ENCODE measurements at places on chromosomes 3 and 15.

DNA sequence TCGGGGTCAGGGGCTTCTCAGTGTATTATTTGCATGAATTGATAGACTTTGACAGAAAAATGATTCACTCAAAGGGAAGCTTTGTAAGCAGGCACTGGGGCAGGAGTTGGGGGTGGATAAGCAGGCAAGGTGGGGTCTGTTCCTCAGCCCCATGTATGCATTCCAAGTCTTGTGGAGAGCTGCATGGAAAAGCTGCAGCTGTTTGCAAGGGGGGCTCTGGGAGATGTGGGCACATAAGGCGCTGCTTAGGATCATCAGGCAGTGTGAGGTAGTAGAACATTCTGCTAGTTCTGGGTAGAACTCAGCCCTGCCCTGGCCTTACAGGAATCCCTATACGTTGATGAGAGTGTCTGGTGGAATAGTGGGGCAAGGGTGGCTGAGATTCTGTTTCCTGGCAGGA lies 154.2 kb upstream of the LRIG1 start:
- DNase-seq, result no peak

GRCh38 chr3:188253800-188254452 lies 100.0 kb downstream of the LPP start:
- no peak for DNase-seq

DNA sequence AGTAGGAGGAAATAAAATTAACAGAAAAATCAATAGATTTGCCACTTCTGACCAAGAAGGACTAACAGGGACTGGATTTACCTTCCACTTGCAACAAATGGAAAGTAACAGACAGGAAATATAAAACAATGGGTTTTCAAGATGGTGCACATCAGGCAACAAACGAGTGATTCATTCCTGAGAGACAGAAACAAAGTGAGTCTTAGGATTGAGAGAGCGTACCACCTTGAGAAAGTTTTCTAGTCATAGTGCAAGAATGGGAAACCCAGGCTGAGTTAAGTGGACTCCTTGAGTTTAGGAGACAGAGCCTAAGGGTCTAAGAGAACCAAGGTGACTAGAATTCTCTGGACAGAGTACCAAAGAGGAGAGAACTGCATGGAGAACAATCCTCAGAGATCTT lies 101.7 kb downstream of the PPP2R3A start:
- no peak for DNase-seq

DNA sequence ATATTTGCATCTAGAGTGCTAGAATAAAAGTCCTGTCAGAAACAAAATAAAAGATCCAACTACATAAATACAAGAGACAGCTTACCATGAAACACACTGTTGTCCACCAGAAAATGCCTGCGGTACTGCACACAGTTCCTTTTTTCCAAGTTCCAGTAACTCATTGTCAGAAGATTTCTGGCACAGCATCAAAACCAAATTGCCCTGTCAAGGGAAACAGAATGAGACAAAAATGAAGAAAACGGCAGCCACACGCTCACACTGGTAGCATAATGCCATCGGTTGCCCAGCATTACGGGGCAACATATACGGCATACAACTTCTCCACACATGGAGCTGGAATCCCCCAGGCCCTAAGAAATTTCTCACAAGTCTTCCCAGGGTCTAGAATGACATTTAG lies 40.8 kb downstream of the PLCH1 start:
- DNase-seq, result no peak

DNA sequence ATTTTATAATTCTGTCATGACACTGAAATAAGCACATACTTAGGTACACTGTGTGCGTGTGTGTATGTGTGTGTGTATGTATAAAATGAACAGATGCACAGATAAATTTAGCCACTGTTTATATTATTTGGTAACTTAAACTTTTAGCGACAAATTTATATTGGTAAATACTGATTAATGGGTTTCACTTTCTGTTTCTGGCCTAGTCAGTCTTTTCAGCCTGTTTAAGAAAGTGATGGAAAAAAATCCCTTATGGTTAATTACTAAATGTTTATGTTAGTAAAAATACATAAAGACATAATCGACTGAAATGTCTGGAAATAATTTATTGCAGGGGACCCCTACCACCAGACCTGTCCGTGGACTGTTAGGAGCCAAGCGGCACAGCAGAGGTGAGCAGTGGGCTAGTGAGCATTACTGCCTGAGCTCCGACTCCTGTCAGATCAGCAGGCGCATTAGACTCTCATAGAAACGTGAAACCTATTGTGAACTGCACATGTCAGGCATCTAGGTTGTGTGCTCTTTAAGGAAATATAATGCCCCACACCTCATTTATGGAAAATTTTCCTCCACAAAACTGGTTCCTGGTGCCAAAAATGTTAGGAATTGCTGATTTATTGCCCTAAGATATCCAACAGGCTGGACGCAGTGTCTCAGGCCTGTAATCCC lies 717.4 kb downstream of the SI start:
- DNase-seq, result no peak

DNA sequence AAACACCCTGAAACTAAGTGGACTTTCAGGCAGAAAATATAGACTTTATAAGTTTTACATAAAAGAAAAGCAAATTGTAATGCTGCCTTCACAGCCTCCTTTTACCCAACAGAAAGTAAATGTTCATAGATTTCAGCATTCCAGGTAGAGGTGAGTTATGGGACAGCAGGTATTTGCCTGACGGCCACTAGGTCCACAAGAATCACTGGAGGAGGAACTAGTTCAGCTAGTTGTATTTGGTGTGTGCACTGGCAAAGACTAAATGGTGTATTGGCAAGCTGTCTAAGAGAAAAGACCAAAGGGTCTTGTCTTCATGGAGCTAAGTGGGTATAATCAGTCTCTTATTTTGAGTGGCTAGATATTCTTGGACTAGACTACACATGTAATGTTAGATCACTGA lies 34.2 kb downstream of the ZNF654 start:
- no peak for DNase-seq

DNA sequence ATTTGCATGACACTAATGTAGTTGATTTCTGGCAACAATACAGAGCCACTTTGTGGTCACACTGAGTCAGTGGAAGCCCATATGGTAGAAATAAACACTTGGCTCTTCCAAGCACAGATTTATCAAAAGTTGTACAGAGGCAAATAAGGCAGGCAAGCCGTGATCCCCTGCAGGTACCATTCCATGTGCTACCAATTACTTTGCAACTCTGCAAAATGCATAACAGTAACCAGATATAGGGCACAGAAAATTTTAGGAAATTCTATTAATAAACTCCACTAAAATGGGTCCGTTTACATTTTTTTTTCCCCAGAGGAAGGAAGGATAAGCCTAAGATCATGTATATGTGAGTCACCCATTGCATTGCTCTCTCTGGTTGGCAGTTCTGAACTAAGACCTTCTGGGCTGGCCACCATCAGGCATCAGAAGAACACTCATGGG lies 103.1 kb upstream of the PTX3 start:
- DNase-seq, result no peak

DNA sequence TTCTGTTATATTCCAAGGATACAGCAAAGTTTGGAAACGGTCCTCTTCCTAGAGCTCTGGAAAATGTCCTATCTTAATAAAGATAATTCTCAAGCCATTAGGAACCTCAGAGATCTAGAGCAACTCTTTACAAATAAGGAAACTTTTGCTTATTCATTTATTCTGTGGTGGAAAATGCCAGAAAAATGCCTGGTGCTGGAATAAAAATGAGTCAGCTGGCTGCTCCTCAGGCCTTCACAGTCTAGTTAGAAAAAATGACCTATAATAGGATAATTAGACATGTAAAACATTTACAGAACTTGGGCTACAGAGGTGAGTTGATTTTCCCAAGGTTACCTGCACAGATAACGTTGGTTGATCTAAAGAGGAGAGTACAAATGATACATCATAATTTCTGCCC lies 372.5 kb downstream of the NLGN1 start:
- DNase-seq, result no peak

DNA sequence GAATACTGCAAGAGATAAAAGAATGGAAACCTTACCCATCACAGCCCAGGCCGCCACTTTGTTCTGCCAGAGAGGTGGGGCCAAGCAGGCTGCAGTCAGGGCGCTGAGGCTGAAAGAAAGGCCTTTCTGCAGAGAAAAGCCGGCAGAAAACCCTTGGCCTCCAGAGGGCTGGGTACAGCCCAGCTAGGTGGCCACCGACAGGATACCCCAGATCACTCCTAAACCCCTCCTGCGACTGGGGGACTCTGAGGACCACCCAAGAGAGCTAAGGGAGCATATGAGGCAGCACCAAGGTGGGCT lies 69.3 kb downstream of the SMAD6 start:
- DNase-seq, result no peak

DNA sequence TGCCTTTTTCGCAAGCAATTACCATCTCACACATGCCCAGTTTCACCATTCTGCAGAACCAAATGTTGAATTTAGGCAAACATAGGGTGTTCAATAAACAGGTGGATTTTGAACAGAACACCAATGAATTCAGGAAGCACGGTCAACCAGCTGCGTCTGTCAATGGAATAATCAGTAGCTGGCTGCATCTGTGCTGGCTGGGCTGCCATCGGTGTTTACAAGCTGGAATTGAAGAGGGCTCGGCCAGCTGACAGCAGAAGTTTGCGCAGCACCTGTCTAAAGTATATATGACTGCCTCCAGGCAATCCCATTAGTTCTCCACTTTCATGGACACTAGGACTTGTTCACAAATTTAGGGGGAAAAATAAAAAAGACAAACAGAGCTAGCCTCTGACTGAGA lies 996.4 kb upstream of the CFAP20DC start:
- no peak for DNase-seq

GRCh38 chr15:84681831-84682230 lies 23.8 kb upstream of the NMB start:
- DNase-seq, result no peak

GRCh38 chr3:159844801-159845261 lies 143.8 kb upstream of the IL12A start:
- no peak for DNase-seq

DNA sequence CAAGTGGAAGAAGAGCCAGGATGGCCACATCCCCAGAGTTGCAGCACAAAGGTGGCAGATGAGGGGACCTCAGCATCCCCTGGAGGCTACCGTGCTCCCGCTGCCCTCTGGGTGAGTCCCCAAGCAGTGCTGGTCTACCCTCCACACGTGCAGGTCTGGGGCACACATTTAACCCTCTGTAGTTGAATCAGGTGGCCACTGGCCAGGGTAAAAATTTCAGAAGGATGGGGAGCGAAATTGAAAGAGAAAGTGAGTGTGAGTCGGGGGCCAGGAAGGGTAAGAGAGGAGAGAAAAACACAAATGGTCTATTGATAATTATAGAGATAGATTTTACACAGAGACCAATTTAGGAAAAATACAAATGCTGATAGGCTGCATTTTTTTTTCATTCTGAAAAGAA lies 139.5 kb upstream of the EIF1B start:
- no peak for DNase-seq

- DNase-seq, result no peak
Measured at GRCh38 chr3:81592101-81592500, 169.3 kb downstream of the GBE1 start.

DNA sequence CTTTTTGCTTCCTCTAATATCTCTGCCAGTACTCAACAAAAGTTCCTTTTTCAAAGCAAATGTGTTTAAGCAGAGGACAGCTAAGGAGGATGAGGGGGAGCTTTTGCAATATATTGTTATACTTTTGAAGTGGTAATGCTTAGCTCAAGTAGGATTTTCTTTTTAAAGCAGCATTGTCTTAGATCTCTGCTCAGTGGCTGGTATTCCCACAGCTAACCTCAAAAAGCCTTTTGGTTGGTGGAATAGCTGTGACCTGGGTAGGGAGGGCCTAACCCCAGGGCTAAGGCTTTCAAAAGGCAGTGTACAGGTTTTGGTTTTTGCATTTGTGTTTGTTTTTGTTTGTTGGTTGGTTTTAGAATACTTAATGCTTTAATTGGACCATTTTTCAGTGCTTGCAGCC lies 76.1 kb downstream of the UBP1 start:
- no peak for DNase-seq

DNA sequence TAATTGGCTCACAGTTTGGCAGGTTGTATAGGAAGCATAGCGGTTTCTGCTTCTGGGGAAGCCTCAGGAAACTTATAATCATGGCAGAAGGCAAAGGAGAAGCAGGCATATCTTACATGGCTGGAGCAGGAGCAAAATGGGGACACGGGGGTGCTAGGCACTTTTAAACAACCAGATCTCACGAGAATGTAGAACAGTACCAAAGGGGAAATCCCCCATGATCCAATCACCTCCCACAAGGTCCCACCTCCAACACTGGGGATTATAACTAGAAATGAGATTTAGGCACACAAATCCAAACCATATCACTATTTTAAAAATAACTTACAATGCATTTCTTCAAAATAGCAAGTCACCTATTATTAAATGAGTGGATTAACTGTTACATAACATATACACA lies 47.1 kb upstream of the ANKRD28 start:
- no peak for DNase-seq

DNA sequence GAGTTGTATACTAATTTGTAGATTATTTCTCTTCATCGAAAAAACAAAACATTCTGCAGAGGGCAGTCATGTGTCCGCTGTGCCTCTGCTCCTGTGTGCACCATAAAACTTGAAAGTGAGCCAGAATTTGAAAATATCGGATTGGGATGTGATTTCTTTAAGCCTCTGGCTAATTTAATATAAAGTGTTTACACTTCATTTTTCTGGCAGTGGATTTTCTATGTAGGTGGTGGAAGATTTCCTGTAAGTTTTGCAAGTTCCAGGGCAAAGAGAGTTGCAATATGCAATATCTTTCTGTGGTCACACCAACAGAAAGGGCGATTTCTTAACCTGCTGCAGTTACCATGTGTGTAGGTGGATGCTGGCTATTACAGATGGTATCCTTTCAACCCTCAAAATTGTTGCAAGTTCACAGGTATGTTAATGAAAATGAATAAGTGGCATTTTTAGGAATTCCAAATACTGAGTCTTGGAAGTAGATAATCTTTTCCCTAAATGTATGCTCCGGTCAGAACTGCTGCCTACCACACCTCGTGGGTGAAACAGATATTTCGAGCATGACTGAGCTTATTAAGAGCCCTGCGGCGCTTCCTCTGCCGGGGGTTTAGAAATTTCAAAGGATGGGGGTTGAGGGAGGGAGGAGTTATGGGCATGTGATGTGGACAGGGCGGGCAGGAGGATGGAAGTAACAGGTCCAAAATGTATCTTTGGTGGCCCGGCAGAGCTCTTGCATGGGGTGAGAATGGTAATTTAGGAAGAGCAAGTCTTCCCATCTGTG lies 134.0 kb downstream of the PGPEP1L start:
- DNase-seq, result no peak

- DNase-seq, result no peak
Measured at GRCh38 chr3:189049458-189050236, 122.1 kb upstream of the TPRG1 start.

- no peak for DNase-seq
Measured at GRCh38 chr3:30520699-30521098, 85.7 kb upstream of the TGFBR2 start.

All from activated naive CD8-positive, alpha-beta T cell treated with anti-CD3 and anti-CD28 coated beads, Interleukin-2, amount 10 ng/mL, durations not matched to agents 7 days and 5 days (primary cell).